Activated naive CD4-positive, alpha-beta T cell treated with anti-CD3 and anti-CD28 coated beads, Interleukin-2, amount 50 U/mL, for 72 hours (primary cell): ENCODE measurements at places on chromosomes 2 and 18.

GRCh38 chr2:26712486-26713465 is 20.3 kb downstream of the KCNK3 start:
- no peak for DNase-seq

- DNase-seq, result no peak
Observed at GRCh38 chr2:31957354-31958139, 53.3 kb downstream of the MEMO1 start.

- no peak for DNase-seq
Observed at GRCh38 chr2:150716186-150716585, 228.7 kb upstream of the RND3 start.

DNA sequence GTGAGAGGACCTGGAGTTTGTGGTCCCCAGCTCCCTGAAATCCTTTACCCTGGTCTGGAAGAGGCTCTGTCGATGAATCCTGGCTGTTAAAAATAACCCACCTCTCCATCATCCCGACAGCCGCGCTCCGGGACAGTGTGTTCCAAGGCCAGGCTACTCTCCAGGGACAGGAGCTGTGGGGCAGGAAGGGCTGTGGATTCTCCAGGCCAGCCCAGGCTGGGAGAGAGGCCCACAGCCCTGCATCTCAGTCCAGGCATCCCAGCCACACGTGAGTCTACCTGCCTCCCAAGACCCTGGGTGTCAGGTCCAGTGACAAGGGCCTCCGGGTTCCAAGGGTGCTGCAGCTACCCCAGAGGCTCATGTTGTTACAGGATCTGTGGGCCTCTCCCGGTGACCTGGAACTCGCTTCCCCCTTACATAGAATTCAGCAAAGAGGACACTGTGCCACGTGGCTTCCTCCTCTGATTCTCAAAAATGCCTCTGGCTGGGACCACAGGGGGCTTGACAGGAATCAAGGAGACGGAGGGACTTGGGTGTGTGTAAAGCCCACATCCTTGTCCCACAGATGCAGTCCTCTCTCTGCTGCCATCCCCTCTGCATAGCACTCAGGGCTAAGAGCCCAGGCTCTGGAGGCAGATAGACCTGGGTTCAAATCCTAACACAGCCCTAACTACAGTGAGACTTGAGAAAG is 17.3 kb downstream of the ADRA2B start:
- DNase-seq, result peak; percentile 50

DNA sequence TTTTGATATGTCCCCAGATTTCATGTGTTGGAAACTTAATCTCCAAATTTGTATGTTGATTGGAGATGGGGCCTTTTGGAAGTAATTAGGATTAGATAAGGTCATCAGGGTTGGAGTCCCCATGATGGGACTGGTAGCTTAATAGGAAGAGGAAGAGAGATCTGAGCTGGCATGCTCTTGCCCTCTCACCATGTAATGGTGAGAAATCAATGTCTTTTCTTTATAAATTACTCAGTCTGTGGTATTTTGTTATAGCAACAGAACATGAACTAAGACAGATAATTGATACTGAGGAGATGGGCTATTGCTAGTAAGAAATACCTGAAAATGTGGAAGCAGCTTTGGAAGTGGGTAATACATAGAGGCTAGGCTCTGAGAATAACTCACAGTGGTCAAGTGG is 48.0 kb downstream of the CDC42EP3 start:
- no peak for DNase-seq
